ENCODE measurements at places on chromosomes 11 and 22.
A peak's percentile ranks its signal among the peaks of the same experiment; 100 is the strongest.

DNA sequence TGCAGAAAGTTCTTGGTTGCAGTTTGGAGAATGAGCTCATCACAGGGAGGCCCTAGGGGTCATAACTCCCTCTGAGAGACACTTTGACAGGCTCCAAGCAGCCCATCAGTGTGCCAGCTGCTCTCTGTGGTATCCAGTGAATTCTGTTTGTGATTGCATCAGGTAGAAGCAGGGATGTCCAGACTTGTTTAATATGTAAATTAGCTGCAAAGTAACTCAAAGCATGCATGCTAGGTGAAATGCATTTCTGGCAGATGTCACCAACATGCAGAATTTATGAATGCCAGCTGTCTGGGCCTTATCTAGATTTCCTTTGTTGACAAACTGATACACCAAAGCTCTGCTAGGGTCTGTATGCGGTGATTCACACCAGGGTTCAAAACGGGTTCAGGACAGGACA lies 123.6 kb upstream of the MTNR1B start:
- no peak for DNase-seq

GRCh38 chr11:129395883-129396282 lies 20.2 kb downstream of the BARX2 start:
- DNase-seq = no peak

GRCh38 chr11:42025121-42025803 lies 565.8 kb upstream of the LRRC4C start:
- DNase-seq = no peak

DNA sequence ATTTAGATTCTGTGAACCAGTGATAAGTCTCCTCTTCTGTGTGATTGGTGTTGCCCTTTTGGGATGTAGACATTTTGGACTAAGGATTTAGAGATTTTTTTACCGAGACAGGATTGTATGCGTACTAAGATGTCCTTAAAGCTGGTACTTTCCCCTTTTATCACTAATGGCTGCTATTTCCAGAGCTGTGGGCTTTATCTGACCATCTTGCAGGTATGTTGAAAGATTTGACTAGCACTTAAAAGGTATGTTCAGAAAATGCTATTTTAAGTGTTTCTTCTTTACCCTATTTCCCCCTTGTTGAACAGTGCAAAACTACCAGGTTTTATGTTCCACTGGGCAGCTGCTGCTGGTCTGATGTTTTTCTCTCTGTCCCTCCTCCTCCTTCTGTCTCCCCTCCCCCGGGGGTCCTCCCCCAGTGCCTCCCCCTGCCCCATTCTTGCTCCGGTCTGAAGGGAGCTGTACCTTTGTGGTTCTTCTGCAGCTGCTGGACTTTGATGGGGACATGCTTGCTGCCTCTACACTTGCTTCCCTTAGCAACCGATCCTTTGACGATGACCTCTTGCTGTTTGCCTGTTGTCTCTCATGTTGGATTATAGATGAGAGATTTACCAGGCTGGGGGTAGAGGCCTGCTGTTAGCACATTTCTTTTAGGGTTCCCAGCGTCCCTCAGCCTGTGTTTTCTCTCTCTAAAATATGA lies 59.6 kb downstream of the ZNRF3 start:
- no peak for DNase-seq

GRCh38 chr11:112085822-112086421 lies 634 bp downstream of the TIMM8B start:
- DNase-seq = peak; percentile 48

- DNase-seq = no peak
Measured at GRCh38 chr22:36445158-36445668, 36.2 kb downstream of the TXN2 start.

DNA sequence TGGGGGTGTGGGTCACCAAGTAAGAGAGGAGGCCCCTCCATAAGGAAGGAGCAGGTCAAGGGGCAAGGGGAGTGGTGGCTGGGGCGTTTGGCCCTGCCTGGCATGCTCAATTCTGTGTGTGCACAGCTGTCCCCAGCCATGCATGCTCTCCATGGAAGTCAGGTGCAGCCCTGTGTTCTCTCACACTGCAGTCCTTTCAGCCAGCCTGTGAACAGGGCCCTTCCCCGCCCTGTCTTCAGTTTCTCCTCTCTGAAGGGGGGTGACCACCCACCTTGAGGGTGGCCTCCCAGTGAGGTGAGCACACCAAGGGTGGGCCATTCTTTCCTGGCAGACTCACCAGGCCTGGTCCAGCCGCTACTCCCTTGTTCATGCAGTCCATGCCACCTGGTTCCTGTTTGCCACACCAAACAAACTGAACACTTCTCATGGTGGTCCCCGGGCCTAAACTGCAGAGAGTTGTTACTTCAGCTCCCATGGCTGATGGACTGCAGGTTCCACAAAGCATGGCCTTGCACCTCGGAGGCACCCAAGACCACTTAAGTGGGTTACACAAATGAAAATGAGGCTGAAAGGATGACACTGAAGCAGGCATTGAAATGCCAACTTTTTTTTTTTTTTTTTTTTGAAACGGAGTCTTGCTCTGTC lies 1.7 kb upstream of the CHCHD10 start:
- DNase-seq = no peak

DNA sequence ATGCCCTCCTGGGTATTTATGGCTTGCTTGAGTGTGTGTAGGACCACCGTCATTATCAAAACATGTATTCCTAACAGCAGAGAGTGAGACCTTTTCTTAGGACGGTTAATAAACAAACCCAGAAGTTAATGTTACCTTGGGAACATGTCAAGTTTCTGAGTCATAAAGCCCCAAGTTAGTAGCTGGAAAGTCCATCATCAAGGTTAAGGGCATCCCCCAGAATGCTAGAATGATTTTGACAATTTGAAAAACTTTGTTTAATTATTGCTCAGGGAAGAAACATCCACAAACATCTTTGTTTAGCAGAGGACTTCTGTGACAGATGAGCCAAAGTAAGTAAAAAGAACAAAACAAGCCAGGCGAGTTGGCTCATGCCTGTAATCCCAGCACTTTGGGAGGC lies 20.0 kb downstream of the CAVIN3 start:
- DNase-seq = no peak

GRCh38 chr11:39249566-39250365 lies 2209.7 kb downstream of the LRRC4C start:
- DNase-seq = no peak

- peak; percentile 75 for DNase-seq
Measured at GRCh38 chr11:17504330-17505107, 27.9 kb upstream of the ABCC8 start.

DNA sequence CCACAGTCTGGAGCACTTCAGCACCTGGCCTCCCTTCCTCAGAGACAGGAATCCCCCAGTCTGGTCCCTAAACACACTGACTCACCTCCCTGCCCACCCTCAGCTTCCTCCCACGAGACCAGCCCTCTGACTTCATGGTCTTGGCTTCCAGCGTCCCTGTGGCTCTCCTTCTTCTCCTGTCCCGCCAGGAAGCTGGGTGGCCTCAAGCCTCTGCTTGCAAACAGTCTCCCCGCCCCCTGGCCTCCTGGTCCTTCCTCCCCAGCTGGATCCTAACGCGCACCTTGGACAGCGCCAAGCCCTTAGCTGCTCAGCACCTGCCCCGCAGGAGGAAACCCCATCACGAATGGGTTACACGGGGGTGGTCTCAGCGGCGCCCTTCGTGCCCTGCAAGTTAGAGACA lies 4.5 kb downstream of the NCF4 start:
- no peak for DNase-seq

- DNase-seq = no peak
Measured at GRCh38 chr22:48669986-48670716, 1157.5 kb downstream of the BRD1 start.

DNA sequence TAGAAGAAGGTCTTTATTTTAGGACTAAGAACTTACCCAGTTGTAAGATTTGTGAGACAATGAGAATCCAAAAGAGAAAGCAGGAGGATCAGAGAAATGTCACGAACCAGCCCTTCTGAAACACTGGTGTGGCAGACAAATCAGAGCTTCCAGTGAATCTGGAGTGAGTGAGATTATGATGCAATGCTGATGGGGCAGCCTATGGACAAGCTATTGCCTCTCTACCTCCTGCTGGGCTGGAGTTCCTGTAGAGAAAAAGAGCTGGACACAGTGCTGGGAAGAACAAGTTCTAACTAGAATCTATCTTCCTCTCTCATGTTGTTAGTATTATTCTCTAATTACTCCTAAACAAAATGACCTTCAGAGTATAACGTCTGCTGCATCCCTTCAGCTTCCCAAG lies 12.0 kb upstream of the ANO3 start:
- DNase-seq = no peak

GRCh38 chr22:42608823-42609361 lies 5.8 kb downstream of the POLDIP3 start:
- DNase-seq = peak; percentile 42

- no peak for DNase-seq
Measured at GRCh38 chr11:128405714-128406662, 181.4 kb downstream of the ETS1 start.

- no peak for DNase-seq
Measured at GRCh38 chr11:12768726-12769673, 94.8 kb downstream of the TEAD1 start.

GRCh38 chr11:93155738-93156137 lies 42.1 kb downstream of the SLC36A4 start:
- DNase-seq = no peak

DNA sequence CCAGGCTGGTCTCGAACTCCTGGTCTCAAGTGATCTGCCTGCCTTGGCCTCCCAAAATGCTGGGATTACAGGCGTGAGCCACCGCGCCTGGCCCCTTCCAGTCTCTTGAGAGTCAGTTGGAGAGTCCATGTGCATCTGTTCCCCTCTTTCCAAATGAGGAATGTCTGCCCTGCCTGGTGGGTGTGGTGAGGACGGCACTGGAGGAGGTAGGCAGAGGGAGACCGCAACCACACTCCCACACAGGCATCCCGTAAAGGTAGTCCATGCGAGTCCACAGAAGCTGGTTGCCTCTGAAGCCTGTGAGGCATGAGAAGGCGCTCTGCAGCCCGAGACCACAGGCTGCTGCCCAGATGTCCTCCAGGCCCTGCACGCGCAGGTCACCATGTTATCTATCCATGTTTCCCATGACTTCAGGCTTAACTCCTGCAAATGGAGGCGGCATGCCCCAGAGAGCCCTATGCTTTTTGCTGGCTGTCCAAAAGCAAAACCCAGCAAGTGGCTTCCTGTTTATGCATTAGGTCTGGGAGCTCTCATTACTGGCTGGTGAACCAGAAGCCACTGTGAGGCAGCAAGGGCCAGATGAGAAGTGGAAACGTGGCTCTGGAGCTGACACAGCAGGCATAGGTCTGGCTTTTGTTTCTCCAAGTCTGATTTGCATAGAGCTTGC lies 43.4 kb downstream of the GRIK4 start:
- no peak for DNase-seq

- no peak for DNase-seq
Measured at GRCh38 chr11:79481795-79482194, 41.0 kb upstream of the TENM4 start.

DNA sequence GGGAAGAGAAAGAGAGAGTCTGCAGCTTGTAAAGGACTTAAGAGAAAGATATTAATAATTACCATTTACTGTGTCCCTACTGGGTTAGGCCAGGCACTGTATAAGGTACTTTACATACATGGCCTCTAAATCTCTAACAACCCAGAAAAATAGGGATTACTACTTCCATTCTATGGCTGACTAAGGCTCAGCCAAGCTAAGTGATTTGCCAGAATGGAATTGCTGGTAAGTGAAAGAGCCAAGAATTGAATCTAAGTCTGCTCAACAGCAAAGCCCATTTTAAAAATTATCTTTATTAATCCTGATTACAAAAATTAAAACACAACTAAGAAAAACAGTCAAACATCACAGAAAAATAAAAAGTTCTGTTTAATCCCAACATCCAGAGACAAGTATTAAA lies 21.4 kb downstream of the XRRA1 start:
- DNase-seq = no peak

GRCh38 chr22:40009951-40010671 lies 15.4 kb downstream of the FAM83F start:
- no peak for DNase-seq

DNA sequence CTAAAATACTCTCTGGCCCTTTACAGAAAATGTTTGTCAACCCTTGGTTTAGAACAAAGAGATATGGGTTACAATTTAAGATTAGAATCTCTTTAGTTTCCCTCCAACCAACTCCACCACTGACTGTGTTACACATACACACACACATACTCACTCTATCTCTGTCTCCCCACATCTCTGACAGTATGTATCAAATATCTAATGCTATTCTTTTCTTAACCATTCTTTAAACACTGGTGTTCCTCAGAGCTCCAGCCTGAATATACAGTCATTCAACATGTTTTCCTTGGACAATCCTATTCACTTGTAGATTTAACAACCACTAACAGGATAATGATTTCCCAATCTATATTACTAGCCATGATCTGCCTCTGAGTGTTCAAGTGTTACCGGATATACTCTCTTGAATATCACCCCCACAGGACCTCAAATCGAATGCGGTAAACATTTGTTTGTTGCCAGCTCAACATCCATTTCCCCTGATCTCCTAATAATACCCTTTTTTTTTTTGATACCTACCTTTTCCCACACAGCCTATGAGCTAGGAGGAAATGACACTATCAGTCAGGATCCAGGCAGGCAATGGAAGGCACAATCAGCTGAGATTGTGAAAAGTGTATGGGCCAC lies 6.1 kb downstream of the MPZL3 start:
- no peak for DNase-seq

DNA sequence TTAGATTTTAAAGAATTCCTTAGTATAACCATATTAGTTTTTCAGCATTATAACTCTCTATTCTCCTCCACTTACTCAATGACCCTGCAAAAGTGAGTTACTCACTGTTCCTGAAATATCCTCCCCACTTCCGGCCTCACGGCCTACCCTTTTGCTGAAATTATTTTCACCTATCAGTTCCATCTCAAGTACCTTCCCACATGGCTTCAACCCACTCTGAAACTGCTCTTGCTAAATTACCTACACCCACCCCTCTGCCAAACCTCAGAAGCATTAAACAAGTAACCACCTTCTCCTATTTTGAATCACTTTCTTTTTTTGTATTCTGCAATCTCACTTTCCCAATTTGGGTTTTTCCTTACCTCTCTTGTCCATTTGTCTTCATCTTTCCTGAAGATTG lies 37.7 kb downstream of the OR5P2 start:
- no peak for DNase-seq

DNA sequence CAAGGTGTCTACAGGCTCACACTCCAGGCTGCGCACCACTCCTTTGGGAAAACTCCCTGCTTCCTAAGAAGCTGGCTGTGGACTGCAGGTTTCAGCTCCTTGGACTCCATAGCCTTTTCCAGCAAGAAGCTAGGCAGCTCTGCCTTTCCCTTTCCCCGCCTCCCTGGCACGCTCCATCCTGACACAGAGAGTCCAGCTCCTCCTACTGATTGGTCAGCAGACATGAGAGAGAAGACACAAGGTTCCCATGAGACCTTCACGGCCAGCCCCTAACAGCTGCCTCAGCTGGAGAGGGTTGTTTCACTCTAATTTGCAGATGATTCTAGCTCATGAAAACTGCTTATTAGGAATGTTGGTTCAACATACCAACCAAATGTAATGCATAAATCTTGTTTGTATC lies 27.6 kb downstream of the TENM4 start:
- no peak for DNase-seq

GRCh38 chr11:101129203-101129943 lies at the start of gene PGR:
PGR (minus strand) TSS chr11:101129813; CDS start chr11:101129070, 743 bp downstream.
- DNase-seq = peak; percentile 25

DNA sequence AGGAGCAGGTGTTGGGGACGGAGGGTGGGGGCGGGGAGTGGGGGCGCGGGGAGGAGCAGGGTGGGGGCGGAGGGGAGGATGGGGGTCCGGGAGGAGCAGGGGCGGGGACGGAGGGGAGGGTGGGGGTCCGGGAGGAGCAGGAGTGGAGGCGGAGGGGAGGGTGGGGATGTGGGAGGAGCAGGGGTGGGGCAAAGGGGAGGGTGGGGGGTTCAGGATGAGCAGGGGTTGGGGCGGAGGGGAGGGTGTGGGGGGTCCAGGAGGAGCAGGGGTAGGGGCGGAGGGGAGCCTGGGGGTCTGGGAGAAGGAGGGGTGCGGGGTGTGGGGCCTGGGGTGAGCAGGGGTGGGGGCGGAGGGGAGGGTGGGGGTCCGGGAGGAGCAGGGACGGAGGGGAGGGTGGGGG lies 17.1 kb downstream of the CRELD2 start:
- no peak for DNase-seq

All from HTR-8/SVneo (cell line).